Bone marrow (tissue), 2 donors: ENCODE measurements at places on chromosomes 2 and 18.

DNA sequence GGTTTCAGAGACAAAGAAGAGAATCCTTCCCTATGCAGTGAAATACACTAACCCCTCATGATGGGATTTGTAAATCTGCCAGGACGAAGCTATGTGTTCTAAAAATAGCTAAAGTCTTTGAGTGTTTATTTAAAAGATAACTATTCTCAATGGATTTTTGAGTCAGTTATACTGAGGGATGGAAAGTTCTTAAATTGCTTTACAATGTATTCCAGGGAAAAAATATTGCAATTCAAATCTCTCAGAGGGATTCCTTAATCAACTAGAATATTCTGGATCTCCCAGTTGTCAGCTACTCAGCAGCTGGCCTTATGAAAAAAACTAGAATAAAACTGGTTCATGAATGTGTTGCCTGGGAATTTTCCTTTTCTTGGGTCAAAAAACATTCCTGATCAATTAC, 312.4 kb downstream of the PLCL1 start:
- DNase-seq: no peak

- no peak for DNase-seq
These were observed 53.4 kb upstream of the SETBP1 start for GRCh38 chr18:44627280-44627679.

- no peak for DNase-seq
These were observed 261.9 kb upstream of the EPHA4 start for GRCh38 chr2:221833966-221834365.

DNA sequence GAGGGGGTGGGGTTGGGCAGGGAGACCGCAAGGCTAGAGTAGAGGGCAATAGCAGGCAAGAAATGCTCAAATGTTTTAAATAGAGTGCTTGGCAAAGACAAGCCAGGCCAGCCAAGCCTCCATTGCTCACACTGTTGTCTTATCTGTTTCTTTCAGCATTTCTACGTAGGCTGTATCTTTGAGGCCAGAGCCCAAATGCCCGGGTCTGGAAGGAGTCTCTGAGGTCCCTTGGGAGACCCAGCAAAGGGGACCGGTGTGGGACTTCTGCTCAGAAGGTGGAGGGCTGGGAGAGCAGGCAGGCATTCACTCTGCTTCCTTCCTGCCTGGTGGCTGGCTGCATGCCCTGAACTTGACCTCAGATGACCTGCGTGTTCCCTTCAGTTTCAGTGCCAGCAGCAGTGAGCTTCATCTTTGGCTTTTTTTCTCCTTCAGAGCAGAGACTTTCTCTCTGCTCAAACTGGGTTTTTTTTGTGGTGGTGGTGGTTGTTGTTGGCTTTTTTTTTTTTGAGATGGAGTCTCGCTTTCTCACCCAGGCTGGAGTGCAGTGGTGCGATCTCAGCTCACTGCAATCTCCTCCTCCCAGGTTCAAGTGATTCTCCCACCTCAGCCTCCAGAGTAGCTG, 13.7 kb upstream of the TET3 start:
- DNase-seq: no peak

- DNase-seq: peak; percentile 38
These were observed 953 bp upstream of the HNRNPA3 start for GRCh38 chr2:177211576-177212105.

DNA sequence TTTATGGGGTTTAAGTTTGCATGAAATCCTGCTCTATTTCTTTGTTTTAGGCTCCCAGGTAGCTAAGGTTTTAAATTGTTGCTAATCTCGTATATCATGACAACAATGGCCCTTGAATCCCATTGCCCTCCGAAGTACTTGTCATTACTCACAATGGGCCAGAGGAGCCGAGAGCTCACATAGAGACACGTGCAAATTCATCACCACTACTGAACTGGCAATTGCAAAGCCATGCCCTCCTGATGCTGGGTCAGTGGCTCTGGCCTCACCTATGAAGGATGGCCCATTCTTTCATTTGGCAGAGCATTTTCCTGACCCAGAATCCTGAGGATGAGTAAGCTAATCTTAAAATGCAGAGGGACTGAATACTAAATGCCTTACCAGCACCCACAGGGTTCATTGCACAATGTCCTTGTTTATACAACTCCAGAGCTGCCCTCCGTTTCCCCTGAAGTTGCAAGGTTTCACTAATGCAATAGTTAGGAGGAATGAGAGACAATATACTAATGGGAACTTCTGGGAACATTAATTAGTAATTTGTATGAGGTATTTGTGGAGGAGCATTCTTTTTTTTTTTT, 71.6 kb upstream of the GAREM1 start:
- no peak for DNase-seq

- no peak for DNase-seq
These were observed 15.0 kb upstream of the TEX51 start for GRCh38 chr2:126883666-126884040.

GRCh38 chr2:189213250-189213649, 33.7 kb upstream of the COL5A2 start:
- DNase-seq: no peak

DNA sequence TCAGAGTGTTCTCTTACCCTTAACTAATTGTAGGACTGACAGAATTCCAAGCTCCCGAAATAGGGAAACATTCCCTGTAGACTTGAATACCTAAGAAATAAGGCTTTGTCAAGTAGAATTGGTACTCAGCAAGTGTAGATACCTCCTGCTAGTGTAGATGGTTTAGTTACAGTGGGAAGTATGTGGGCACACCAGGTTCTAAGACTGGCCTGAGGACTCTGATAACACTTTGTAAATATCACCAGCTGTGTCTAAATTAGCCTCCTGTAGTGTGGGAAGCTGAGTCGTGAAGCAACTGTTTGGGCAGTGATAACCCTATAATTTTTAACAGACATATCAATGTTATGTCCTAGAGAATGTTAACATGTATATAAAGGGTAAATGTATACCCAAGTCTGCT, 304.5 kb downstream of the SLC8A1 start:
- DNase-seq: no peak

DNA sequence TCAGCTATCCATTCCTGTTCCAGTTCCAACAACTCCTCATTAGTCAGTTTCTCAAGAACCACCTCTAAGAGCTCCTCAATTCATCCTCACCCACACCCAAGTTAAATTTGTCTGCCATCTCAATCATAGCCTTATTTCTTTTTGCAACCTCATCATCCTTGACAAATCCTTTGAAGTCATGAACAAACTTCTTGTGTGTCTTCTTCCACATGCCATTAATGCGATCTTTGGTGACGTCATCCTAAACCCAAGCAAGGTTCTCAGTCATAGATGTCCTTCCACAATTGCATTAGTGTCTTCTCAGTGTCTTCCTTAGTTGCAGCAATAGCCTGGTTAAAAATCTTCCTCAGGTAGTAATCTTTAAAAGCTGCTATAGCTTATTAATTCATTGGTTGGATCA, 71.2 kb upstream of the FSIP2 start:
- DNase-seq: no peak

DNA sequence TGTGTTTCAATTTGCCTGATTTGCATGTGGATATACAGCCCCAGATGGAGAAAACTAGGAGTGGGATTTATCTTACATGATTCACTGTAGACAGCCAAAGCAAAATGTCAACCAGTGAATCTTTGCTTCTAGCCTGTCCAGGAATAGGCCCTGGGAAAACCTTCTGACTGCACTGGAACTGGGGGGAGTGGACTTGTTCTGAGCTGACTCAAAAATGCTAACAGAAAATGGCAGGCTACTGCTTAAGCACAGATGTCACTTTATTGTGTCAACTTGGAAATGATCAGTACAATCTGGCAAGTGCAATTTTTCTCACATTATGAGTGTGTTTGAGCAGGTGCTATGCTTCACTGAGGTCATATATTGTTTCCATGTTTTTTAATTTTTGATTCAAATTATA, 593.7 kb downstream of the NRXN1 start:
- DNase-seq: no peak

DNA sequence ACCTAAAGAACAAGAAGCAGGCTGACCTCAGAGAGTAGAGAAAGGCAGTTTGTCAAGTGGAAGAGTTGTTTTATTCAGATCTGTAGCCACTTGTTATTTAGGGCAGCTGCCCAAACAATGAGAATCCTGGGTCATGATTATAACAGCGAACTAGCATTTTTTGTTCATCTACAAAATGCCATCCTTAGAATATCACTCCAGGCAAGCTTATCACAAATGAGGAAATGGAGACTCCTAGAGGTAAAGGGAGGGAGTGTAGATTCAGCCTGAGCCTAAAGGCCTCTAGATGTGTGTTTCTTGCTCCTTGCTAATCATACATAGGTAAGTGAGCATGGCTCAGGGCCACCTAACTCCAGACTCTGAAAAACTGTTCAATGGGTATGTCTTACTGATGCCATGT, 126.1 kb downstream of the HNMT start:
- no peak for DNase-seq

DNA sequence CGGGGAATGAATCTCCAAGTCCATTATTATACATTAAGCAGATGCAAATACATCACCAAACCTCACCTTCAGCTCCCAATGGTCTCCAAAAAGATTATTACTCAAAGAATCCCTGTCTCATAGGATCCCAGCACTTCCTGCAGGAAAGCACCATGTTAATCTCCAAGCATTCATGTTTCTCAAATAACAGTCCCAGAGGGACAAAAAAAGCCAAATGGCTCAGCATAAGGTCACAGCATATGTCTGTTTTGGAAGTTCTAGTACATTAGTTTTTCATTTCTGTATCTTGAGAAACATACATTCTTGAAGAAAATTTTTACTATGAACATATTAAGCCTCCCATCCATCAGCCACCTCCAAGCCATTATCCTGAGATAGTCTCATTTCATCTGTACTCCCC, 103.3 kb downstream of the METTL4 start:
- DNase-seq: no peak

DNA sequence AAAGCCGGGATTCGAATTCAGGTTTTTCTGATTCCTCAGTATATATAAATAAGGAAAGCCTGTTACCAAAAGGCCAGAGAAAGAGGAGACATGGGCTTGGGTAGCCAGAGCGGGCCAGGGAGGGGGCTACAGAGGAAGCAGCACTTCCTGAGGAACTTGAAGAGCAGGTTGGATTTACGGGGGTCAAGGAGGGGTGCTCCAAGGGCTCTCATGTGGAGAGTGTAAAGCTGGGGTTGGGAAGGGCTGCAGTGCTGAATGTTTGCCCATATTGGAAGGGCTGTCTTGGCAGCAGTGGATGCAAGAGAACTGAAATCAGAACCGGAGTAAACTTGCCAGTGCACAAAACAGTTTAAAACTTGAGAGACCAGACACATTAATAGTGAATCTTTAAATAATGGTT, 511.5 kb downstream of the CNTNAP5 start:
- DNase-seq: no peak

GRCh38 chr2:61356261-61356957, 114.5 kb downstream of the USP34 start:
- DNase-seq: no peak

- DNase-seq: no peak
These were observed 96.7 kb upstream of the COPS8 start for GRCh38 chr2:236988690-236989624.

- no peak for DNase-seq
These were observed 384.0 kb downstream of the NBAS start for GRCh38 chr2:15177103-15177502.

GRCh38 chr2:167965907-167966761, 281.3 kb downstream of the STK39 start:
- no peak for DNase-seq
